ENCODE measurements at places on chromosomes 6 and 20.

GRCh38 chr6:28003059-28003458, 46.0 kb downstream of the OR2B6 start:
- no peak for DNase-seq

GRCh38 chr6:41557335-41557734, 11.2 kb downstream of the FOXP4 start:
- no peak for DNase-seq

- no peak for DNase-seq
Observed at GRCh38 chr6:28462401-28462800, 19.1 kb upstream of the ZSCAN23 start.

GRCh38 chr20:60583741-60584140, 625.5 kb downstream of the CDH26 start:
- DNase-seq: no peak

- no peak for DNase-seq
Observed at GRCh38 chr6:125357515-125358256, 55.9 kb upstream of the HDDC2 start.
